Nucleus accumbens (tissue), 56 donors: ENCODE measurements at places on chromosomes 16 and 17.

DNA sequence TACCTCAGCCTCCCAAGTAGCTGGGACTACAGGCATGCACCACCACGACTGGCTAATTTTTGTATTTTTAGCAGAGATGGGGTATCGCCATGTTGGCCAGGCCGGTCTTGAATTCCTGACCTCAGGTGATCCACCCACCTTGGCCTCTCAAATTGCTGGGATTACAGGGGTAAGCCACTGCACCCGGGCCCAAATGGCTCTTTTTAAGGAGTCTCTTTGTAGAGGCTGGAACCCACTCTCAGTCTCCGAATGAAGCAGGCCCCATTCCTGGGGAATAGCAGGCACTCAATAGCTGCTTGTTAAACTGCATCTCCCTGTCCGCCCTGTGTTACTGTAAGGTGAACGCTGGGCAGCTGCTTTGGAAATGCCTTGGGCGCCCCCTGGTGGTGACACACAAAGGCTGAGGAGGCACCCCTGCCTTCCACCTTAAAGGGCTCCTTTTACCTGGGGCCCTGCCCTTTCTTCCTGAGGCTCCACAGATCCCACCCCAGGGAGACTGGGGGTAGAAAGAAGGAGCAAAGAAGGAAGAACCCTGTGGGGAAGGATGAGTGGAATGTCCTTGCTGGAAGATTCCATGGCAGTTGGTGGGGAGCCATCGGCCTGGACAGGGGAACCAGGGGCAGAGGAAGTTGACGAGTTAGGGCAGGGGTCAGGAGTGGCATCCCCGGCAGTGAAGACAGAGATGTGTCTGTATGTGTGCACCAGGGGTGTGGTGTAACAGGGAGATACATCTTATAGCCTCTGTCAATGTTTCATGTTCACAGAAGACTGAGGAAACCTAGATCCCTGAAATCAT, 6.1 kb upstream of the SP2 start:
- DNase-seq = peak; percentile 50

DNA sequence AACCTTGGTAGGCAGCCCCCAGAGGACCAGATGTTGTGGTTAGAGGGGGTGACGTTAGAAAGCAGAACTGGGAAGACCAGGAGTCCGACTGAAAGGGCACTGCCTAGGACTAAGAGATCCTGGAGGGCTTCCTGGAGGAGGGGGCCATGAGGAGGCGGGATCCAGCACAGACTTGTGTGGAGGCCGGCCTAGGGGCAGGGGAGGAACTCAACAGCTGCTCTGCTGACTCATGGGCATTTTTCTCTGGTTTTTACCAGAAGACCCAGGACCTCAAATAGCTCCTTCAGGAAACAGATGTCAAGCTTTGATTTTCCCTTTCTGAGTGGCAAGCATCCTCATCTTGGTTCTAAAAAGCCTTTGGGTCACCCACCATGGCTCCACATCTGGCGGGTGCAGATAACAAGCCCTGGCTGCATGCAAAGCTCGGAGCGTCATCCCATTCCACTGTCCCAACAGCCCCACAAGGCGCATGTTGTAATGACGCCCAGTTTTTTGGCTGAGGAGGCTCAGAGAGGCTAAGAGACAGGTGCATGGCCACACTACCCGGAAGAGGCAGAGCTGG, 29.0 kb downstream of the IL21R start:
- no peak for DNase-seq

DNA sequence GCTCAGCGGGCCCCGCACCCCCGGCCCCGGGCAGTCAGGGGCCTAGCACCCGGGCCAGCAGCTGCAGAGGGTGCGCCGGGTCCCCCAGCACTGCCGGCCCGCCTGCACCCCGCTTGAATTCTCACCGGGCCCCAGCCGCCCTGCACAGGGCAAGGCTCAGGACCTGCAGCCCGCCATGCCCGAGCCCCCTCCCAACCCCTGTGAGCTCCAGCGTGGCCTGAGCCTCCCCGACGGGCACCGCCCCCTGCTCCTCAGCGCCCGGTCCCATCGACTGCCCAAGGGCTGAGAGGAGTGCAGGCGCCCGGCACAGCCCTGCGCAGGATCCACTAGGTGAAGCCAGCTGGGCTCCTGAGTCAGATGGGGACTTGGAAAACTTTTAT, 1.7 kb upstream of the BRCA1 start:
- DNase-seq = no peak

GRCh38 chr17:80263253-80264204, 2.9 kb downstream of the RNF213 start:
- no peak for DNase-seq

DNA sequence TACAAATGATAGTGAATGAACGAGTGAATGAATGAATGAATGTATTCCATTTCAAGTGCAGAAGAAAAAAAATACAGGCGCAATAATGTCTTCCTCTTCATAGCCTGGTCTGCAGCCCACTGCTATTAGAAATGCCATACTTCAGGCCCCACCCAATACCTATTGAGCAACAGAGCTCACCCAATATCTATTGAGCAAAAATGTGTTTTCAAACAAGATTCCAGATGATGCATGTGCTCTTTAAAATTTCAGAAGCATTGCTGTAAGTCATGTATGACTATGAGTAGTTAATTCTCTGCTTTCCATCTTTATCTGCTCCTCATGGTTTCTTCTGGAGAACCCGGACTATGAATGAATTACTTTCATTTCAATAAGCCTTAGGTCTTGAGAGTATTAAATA, 308.2 kb downstream of the XYLT1 start:
- DNase-seq = no peak

DNA sequence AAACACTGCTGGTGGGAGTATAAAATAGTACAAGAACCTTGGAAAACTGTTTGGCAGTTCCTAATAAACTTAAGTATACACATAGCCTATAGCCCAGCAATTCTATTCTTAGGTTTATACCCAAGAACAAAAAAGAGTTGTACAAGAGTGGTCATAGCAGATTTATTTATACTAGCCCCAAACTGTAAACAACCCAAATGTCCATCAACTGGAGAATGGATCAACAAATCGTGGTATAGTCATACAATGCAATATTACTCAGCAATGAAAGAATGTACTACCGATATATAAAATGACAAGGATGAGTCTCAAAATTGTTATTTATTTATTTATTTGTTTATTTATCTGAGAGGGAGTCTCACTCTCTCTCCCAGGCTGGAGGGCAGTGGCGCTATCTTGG, 23.1 kb downstream of the GNGT2 start:
- no peak for DNase-seq

GRCh38 chr17:66165537-66166123, 26.3 kb downstream of the CEP112 start:
- no peak for DNase-seq

DNA sequence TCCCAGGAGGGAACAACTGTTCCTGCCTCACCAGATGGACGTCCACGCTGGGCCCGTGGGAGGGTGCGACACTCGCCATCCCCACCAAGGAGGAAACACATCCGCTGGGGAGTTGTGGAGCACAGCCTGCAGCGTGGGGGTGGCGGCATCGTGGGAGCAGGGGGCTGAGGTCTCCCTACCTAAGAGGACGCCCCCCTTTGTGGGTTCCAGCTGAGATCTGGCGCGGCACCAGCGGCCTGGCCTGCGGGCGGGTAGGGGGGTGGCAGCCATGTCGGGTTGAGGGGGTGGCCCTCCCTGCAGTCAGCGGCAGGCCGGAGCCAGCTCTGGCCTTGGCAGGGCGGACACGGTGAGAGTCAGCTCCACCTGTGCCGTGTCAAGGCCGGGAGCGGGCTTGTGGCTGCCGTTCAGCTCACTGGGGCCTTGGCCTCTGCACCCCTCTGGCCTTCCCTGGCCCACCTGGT, 116.7 kb upstream of the CIBAR2 start:
- DNase-seq = no peak

- no peak for DNase-seq
These were observed 3.5 kb downstream of the IRX3 start for GRCh38 chr16:54282928-54283724.

GRCh38 chr17:82862737-82863382, 23.0 kb upstream of the ZNF750 start:
- no peak for DNase-seq

DNA sequence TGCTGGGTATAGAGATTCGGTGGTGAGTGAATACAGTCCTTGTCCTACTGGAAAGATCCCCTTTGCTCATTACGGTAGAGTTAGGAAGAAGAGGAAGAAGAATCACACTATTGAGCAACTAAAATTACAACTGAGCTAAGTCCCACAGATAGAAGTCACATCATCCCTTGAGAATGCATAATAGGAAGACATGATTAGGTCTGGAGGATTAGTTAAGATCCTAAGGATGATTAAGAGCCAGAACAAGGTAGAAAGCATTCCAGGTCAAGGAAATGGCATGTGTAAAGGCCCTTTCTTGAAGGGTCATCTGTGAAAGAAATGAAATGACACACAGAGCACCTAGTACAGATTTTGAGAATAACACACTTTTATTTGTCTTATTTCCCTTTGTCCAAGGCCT, 503.5 kb downstream of the HAPSTR1 start:
- DNase-seq = no peak

DNA sequence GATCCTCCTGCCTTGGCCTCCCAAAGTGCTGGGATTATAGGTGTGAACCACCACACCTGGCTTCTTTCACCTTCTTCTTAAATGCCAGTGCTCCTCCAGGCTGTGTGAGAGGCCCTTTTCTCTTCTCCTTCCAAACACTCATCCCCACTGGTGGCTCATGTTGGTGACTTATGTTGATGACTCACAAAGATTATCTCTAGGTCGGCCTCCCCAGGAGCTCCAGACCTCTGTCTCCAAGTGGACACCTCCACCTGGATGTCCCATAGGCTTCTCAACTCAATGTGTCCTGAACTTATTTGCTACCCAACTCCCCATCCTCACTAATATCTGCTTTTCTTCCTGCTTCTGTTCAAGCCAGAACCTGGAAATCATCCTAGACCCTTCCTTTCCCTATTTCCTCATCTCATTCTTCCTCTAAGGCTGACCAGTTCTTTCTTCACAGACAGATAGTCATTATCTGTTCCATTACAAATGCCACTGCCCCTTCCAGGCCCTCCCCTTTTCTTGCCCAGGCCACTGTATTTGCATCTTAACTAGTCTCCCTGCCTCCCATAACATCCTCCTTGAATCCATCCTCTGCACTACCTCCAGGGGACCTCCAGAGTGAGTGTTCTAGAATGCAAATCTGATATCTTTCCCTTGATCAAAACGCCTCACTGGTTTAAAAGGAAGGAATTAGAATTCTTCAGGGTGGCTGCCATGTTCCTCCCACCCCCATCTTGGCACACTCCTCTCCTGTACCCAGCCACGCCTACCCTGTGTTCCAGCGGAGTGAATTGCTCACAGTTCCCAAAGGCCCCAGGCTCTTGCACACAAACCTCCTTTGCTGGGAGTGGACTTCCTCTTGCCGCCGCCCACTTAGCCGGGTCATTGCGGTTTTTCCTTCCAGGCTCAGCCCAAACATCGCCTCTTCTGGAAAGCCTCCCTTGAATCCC, 34.8 kb upstream of the FBXO47 start:
- DNase-seq = no peak

GRCh38 chr17:58565389-58566311, 51.2 kb upstream of the MTMR4 start:
- DNase-seq = no peak

DNA sequence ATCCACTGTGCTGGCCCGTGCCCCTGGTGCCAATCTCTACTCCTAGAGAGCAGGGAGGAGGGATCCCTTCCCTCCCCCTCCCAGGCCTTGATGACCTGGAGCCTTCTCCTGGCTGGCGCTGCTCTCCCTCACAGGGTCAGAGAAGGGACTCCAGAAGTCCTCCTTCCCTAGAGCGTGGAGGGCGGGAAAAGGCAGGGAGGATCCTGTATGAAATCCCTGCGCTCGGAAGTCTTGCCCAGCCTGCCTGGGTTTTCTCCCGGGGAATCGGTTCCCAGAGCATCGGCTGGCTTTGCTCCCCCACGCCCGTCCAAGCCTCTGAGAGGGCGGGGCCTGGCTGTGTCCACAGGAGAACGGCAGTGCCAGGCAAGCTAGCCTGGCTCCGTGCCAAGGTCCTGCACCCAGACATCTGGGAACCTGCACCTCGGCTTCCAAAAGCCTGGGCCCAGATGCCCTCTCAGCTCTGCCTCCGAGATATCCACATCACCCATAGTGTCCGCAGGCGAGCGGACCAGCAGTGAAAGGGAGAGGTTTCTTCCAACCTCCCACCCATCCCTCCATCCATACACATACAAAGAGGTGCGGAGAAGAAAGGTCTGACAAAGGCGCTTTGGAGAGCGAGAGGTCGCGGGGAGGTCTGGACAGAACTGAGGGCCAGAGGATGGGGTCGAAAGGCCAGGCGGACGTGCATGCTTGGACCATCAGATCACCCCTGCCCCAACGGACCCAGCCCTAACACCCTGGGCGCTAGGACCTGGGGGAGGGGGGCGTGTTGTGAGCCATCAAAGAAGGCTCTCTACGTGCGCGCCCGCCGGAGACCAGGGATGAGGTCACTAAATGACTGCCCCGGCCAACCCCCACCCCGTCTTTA, 1.1 kb downstream of the MPP2 start:
- peak; percentile 64 for DNase-seq

GRCh38 chr17:42682722-42683403, 532 bp downstream of the CNTNAP1 start:
- no peak for DNase-seq

GRCh38 chr16:67730326-67730725, 11.2 kb upstream of the GFOD2 start:
- no peak for DNase-seq

GRCh38 chr16:87210894-87211293, 106.3 kb downstream of the C16orf95 start:
- no peak for DNase-seq

DNA sequence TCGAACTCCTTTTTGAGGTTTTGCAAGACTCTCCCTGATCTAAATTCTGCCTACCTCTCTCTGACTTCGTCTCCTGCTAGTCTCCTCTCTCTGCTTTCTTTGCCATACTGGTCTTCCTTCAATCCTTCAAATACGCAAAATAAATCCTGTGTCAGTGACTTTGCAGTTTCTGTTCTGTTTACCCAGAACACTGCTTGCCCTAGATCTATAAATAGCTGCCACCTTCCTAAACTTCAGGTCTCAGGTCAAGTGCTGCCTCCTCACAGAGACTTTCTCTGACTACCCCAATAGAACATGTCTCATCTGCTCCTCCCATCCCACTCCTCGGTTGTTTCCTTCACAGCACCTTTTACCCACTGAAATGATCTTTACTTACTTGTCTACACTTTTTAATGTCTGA, 78.9 kb downstream of the TRIM37 start:
- DNase-seq = no peak

DNA sequence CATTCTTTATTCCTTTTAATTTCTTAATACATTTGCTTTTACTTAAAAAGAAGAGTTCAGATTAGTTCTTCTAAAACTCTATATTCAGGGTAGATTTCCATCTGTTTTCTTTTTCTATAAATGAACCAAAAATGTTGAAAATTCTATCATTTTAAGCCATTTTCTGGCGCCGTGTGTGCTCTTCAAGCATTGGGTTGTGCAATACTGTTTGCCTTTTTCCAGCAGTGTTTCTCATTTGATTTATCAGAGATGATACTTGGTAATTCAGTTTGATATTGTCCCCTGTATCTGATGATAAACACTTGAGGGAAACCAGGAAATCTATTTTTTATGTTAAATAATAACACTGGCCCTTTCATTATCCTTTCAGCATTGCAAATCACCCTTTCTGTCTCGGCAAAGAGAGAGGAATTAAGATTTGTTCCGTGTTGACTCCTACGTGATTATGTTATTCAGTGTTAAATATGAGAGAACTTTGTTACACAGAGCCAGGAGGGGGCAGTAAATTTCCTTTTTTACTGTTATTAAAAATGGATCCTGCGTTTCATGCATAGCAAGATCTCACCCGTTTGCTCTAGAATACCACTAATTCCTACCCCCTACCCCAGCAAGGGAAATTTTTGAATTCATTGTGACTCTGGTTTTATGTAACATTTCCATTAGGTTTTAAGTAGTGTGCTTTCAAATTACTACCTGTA, 606.9 kb upstream of the RBFOX1 start:
- no peak for DNase-seq

GRCh38 chr16:12612598-12613101, 191.0 kb downstream of the CPPED1 start:
- DNase-seq = no peak
